CD8-positive, alpha-beta memory T cell (primary cell): ENCODE measurements at places on chromosomes 16 and 17. TPM values are rescaled to one million over a fixed set of nuclear protein-coding genes. Genes with fewer than 3 reads are reported as not detected.
A peak's percentile ranks its signal among the peaks of the same experiment; 100 is the strongest.

DNA sequence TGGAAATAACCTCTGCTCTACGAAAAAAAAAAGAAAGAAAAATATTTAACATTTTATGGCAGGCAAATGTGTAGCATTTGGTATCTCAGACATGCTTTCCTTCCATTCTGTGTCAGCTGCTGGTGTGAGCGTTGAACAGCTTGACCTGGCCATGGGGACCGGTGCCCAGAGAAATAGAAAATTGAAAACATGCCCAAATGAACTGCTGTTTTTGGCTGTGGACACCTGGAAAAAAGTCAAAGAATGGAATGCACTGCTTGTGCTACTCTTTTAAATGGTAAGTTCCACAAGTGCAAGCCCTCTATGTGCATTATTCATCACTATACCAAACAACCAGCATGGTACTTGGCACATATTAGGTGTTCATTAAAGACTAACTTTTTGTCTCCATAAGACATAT, 127.2 kb downstream of the CDH8 start:
- DNase-seq: no peak

- DNase-seq: no peak
Observed at GRCh38 chr17:77734371-77735080, 224.0 kb upstream of the TNRC6C start.

- no peak for DNase-seq
Observed at GRCh38 chr16:59635674-59636073, 901.6 kb upstream of the GOT2 start.

GRCh38 chr17:37884516-37884915, 39.7 kb upstream of the TBC1D3K start:
- DNase-seq: no peak

- no peak for DNase-seq
Observed at GRCh38 chr16:54286366-54287130, at the start of gene IRX3. Gene IRX3 (minus strand): TSS chr16:54286787. CDS start chr16:54286050, 737 bp downstream.

DNA sequence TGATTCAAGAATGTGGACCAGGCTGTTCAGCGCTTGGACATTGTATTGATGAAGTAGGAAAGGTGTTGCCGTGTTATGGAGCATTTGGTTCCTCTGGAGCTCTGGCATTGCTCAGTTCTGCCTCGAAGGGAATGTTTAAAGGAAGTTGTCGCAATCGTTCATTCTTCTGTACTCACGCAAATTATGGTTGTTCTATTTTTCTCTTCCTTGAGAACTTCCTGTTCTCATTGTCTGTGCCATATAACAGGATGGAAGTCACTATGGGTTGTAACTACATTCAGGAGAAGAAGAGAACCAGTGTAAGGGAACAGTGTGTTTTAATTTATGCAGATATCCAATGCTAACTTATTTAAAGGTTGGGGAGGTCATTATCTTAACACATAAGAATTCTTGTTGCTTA, 13.0 kb downstream of the PCTP start:
- DNase-seq: no peak

- no peak for DNase-seq
Observed at GRCh38 chr16:59699786-59700185, 965.7 kb upstream of the GOT2 start.

DNA sequence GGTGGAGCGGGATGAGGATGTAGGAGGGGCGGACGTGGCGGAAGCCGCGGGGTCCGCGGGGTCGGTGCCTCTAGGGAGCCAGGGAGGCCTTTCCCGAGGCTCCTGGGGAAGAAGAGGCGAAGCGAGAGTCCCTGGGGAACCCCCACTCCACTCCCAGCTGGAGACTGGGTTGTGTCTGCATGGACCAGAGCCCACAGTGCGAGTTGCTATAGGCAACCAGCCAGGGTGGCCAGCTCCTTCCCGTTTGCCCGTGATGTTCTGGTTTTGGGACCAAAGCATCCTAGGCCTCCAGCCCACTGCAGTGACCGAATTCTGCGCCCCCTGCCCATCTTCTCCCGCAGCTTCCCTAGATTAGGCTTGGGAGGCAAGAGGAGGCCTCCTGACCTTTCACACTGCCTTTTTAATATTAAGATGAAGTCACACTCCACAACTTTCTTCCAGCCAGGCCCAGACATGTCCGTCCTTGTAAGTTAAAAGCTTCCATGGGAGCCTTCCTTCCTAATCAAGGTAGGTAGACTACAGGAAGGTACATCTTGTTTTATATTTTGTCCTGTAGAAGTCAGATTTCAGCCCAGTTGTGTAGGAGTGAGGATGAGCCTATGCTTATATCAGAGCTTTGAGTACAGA, 469 bp downstream of the AMZ2 start:
- DNase-seq: no peak

DNA sequence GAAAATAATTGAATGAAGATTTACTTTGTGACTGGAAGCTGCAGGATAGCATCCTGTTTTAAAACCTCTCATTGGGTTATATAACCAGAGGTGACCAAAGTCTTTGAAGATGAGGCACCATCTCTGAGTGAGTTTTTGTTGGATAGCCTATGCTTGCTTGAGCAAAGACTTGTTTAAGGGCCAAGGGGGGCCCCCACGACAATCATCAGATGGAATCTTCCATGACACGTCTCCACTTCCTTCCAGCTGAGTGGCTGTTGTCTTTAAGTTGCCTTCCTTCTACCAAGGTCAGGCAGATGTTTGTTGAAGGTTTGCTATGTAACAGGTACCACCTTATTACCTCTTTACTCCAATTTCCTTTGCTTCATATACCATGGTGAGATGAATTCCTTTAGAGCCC, 188.8 kb downstream of the PRKCA start:
- DNase-seq: no peak

DNA sequence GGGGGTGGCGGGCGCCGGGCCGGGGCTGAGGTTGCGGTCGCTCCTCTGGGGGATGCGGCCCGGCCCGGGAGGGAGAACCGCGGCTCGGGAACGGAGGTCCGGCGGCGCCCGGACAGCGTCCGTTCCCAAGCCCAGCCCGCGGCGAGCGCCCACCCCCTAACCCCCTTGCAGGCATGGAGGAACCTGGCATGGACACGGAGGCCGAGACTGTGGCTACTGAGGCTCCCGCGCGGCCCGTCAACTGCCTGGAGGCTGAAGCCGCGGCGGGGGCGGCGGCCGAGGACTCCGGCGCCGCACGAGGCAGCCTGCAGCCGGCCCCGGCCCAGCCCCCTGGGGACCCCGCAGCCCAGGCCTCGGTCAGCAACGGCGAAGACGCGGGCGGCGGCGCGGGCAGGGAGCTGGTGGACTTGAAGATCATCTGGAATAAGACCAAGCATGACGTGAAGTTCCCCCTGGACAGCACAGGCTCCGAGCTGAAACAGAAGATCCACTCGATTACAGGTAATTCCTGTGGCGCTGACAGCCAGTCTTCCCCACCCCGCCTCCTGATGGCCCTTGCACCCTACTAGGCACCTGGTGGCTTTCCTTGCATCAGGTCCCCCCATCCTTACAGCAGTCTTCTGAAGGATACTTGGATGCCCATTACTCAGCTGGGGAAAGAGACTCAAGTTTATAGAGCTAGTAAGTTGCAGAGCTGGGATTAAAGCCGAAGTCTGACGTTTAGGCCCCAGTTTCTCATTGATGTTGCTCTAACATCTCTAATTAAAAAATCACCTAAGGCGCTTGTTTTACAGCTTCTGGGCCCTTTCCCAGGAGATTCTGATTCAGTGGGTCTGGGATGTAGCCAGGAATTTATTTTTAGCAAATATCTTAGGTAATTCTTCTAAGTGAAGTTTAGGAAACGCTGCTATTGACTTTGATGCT, 514 bp downstream of the UBFD1 start:
- DNase-seq: no peak

GRCh38 chr17:58344791-58345157, 7.2 kb downstream of the SUPT4H1 start:
- DNase-seq: no peak

DNA sequence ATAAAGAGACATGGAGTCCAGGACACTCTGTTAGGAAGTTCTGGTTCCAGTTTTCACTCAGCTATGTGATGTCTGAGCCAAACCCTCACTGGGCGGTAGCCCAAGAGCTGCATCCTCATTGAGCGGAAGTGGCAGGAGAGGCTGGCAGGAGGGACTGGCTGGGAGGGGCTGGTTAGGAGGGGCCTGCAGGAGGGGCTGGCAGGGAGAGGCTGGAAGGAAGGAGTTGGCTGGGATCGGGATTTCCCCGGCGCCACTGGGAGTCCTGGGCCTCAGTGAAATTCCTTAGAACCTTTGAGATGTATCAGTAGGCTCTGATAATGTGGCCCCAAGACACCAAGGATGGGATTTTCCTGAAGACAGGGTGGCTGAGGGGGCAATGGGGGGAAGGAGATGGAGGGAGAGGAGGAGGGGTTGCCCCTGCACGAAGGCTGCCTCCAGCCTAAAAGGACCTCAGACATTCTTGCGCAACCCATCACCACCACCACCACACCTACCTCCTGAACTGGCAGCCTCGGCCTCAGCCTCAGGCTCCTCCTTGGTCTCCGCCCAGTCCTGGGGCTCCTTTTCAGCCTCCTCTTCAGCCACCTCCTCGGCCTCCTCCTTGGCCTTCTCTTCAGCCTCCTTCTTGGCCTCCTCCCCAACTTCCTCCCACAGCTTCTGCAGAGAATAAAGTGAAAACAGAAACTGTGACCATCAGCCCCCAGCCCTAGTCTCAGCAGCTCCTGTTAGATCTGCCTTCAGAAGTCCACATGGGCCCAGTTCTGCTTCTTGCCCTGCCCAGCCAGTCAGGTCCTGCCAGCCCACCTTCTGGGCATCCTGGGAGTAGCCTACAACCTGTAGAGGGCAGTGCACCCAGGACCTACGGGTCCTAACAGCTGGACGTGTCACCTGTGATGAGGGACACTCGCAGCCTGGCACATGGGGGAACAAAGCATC, 31.7 kb downstream of the CNGB1 start:
- no peak for DNase-seq

DNA sequence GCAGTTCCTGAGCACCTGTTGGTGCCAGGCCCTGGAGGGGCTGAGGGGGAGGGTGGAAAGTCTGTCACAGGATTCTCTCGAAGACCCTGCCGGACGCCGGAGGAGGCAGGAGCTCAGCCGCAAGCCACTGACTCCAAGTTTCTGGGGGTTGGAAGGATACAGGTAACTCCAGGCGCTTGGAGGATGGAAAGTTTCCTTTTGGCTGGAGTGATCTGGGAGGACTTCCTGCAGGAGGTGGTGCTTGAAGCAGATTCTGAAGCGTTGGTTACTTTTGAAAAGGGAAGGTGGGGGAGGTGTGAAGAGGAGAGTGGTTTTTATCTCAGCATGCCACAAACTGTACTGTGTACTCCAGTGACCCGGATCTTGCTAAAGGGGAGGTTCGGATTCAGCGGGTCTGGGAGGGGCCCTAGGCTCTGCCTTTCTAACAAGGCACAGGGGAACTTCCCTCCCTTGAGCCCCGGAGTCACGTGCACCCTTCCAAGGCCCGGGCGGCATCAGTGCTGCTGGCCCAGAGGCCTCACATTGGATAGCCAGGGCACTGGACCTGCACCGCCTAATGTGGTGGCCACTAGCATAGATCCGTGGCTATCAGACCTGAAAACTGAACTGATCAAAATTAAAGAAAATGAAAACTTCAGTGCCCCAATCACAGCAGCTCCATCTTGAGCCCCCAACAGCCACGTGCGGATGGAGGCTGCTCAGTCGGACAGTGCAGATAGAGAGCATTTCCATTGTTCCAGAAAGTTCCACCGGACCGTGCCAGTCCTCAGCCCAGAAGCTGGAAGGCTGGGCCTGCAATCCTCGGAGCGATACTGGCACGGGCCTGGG, 42.2 kb upstream of the GSE1 start:
- DNase-seq: peak; percentile 78

- DNase-seq: peak; percentile 39
Observed at GRCh38 chr16:879461-879861, 78.9 kb upstream of the GNG13 start.

DNA sequence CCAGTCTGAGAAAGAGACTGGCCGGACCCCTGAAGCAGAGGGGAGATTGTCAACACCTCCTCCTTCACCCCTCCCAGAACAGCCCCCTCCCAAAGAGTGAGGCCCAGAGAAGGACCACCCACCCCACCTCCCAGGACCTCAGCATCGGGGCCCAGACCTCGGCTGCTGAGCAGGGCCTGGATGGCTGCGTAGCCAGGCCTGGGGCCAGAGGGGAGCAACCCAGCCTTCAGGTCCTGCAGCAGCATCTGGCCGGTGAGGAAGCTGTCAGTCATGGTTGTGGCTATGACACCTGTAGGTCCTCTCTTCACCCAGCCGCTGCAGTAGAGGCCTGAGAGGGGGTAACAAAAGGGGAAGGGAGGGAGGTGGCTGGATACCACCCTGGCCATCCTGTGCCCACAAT, 3.2 kb upstream of the GRIN2C start:
- DNase-seq: no peak

- DNase-seq: no peak
Observed at GRCh38 chr17:33240362-33240761, 52.7 kb downstream of the ASIC2 start.

GRCh38 chr17:3558603-3559269, 1.1 kb upstream of the TRPV3 start:
- peak; percentile 65 for DNase-seq

- no peak for DNase-seq
Observed at GRCh38 chr17:69176457-69176795, 34.7 kb upstream of the ABCA6 start.

- DNase-seq: no peak
Observed at GRCh38 chr17:79053251-79053925, 21.2 kb upstream of the ENGASE start.

DNA sequence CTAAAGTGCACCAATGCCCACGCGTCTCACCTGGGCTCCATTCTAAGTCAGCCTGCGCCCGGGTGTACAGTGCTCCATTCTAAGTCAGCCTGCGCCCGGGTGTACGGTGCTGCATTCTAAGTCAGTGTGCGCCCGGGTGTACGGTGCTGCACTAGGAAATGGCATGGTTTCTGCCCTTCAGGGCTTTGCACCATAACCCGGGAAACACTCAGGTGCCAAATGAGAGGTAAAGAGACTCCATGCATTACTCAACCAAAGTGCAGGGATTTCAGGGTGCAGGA, 29.2 kb upstream of the FASN start:
- DNase-seq: no peak

Gene NUPR1
- not detected for total RNA-seq

Gene SPNS1
- total RNA-seq: 36.5 TPM

Gene FOXJ1
- 0.94 TPM for total RNA-seq

Gene ITGA2B
- total RNA-seq: not detected

Gene BMERB1
- total RNA-seq: 13.1 TPM

Gene PRR35
- not detected for total RNA-seq

Gene SUMO2
- 687 TPM for total RNA-seq

Gene ARL2BP
- 29.9 TPM for total RNA-seq

Gene SDR42E2
- 0.11 TPM for total RNA-seq

Gene KRTAP1-1
- total RNA-seq: not detected

Gene CCL15
- not detected for total RNA-seq
